ENCODE measurements at places on chromosomes 2 and 18.

GRCh38 chr2:890214-890613, 60.4 kb upstream of the SNTG2 start:
- no peak for DNase-seq

GRCh38 chr2:88489181-88489580, 36.7 kb upstream of the FOXI3 start:
- DNase-seq, result no peak

DNA sequence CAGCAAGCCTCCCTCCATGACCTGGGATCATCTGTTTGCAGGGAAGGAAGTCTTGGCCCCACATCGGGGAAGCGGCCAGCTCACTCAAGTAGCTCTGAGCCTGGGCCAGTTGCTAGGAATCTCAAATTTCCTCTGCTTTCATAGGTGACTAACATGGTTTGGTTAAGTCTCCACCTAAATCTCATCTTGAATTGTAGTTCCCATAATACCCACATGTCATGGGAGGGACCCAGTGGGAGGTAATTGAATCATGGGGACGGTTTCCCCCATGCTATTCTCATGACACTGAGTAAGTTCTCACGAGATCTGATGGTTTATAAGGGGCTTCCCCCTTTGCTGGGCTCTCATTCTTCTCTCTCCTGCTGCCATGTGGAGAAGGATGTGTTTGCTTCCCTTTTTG, 75.2 kb downstream of the LBH start:
- no peak for DNase-seq

DNA sequence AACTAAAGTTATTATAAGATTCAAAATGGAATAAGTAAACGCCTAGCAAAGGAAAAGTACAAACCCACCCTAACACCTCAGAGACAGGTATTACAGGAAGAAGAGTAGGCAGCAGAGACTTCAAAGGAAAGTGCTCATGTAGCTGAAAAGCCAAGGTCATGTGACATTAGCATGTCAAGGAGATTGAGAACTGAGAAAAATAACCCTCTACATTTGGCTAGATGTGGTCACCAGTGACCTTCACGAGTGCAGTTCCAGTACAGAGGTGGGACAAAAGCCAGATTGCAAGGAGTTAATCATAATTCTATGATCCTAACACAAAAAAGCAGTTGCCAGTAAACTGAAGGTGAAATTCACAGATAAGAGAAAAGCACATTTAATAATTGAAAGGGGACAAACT, 252.7 kb downstream of the ZEB2 start:
- DNase-seq, result no peak

GRCh38 chr2:59903994-59904544, 649.4 kb downstream of the BCL11A start:
- no peak for DNase-seq

DNA sequence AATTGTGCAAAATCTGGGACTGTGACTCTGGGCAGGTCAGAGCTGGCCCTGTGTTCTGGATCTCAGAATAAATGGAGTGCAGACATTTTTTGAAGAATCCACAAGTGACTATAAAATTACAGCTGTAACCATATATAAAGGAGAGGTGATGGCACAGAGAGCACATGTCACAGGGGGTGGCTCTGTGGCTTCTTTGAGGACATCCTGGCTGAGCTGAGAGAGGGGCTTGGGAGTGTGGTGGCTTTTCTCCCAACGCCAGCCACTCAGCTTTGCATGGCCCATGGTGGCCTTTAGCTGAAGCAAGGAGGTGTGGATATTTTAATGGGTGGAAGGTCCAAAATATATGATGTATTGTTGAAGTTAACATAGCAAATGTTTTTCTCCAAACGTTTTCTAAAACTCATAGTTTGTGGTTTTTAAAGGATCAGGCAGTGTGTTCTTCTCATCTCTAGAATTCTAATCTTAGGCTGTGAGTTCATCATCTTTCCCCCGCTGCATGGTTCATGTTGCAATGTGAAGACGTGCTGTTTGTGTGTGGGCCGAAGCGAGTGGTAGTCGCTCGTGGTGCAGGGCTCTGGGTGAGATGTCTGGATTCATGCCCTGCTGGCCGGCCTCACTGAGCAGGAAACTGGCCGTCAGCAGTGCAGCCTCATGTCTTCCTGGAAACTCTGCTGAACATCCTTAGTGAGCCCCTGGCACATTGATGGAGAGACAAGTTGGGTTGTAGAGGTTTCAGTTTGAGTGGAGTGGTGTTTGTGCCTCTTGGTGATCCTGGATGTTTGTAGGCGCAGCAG, 109.9 kb downstream of the ZNF236 start:
- no peak for DNase-seq

DNA sequence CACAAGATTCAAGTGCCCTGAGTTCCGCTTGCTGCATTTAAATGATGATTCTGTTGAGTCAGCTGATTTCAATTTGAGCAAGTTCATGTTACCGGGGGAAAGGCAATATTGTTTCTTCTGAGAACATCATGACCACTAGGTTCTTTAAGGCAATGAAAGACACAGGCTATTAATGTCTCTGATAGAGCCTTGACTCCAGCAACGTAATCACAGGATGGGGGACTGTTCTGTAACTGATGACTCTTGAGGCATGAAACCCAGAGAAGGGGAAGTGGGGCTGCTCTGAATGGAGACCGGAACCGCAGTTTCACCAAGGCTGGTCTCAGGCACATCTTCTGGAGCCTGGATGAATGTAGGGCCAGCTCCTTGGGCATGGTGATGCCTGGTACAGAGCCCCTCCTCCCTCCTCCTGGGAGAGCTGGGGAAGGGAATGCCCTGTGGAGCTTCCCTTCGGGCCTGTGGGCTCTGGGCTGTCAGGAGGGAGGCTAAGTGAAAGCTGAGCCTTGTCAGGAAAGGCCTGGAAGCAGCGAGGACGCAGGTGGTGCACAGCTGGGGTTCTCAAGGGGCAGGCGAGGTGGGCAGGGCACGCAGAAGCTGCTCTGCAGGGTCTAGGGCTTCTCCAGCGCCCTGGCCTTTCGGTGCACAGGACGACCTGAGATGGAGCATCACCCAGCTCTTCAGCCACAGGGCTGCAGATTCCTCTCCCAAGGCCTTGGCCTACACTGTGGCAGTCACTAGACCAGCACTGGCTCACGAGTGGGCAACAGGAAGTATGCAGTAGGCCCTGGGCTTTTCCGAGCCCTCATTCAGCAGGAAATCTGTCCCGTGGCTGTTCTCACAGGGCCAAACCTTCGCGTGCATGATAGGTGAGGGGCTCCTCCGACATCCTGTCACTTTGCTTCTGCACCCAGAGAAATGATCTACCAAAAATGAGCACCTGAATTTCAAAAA, 36.6 kb upstream of the PRLH start:
- DNase-seq, result no peak

DNA sequence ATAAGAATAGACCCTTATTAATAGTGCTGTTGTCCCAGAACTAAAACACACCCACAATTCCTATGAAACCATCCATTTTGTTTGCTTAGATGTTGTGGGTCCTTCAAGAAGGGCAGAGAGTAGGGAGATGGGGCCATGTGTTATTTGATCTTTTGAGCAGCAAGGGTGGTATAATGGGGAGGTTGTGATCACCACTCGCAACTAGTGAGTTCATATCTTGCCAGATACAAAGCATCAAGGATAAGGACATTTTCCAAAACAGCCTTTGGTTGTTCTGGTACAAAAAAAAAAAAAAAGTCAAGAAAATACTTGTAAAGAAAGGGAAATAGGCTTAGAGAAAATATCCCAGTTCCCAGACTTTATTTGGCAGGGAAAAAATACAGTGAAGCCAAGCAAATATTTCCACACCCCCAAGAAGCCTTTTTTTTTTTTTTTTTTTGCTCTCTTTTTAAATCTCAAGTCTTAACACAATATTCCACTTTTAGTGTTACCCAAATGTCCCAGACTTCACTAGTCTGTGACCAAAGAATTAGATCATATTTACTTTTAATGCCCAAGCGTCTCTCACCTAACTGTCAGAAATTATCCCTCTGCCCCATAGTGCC, 54.1 kb downstream of the ANTXR1 start:
- DNase-seq, result no peak

All from T1000 (cell line).